Posterior cingulate gyrus (tissue), 11 donors: ENCODE measurements at places on chromosomes 16 and 17.

- no peak for DNase-seq
Observed at GRCh38 chr16:54342966-54343365, 56.4 kb upstream of the IRX3 start.

DNA sequence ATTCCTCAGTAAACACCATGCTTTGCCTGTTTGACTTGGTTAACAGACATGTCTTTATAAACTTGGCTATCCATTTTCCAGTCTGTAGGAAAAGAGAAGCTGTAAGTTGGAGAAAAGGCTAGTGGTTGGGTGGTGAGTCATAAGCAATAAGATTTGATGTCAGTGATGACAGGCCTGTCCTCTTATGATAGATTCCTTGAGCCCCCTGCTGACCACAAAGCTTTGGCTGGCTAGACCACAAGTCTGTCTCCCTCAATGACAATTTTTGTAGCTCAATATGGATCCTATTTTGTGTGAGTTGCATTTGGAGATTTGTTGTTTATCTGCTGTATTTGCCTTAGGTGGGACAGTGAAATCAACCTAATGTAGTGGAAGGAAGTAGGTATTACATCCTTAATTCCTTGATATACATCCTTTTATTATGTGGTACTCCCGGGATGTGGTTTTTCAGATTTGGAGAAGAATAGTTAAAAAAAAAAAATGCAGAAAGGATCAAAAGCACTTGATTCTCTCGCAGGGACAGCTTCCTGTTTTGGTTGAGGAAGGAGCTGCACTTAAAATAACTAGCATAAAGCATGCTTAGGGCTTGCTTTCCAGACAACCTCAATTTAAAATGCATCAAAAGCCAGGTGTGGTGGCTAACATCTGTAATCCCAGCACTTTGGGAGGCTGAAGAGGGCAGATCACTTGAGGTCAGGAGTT is 67.4 kb downstream of the SIAH1 start:
- DNase-seq = no peak

DNA sequence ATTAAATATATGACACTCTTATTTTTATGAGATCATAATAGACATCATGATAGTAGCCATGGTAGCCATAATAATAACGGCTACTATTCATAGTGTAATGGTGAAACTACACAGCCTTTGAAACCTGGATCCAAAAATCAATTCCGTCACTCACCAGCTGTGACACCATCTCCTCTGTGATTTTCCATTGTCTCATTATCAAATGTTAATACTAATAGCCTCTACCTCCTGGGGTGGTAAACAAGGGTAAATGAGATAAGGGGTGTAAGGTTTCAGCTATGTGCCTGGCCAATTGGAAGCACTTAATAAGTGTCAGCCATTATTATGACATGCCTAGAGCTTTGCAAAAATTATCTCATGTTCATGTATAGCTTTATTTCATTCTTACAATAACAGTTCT is 88.6 kb downstream of the CACNG3 start:
- DNase-seq = no peak

GRCh38 chr17:78289802-78290363 is 58.5 kb downstream of the TMEM235 start:
- DNase-seq = peak; percentile 70

DNA sequence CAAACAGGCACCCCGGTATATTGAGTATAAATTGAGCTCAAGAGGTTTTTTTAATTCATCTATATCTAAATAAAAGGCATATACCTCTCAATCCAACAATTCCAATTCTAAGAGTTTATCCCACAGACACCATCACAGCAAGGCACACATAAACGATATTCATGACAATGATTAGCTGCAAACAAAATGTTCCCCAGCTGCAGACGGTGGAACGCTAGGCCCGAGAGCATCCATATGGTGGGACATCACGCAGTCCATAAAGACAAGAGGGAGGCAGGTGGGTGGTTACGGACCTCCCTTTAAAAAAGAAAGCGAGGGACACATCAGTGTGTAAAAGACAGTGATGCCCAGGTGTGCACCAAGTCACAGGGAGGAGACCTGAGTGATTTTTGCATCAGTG is 28.1 kb downstream of the MEAK7 start:
- DNase-seq = peak; percentile 35

DNA sequence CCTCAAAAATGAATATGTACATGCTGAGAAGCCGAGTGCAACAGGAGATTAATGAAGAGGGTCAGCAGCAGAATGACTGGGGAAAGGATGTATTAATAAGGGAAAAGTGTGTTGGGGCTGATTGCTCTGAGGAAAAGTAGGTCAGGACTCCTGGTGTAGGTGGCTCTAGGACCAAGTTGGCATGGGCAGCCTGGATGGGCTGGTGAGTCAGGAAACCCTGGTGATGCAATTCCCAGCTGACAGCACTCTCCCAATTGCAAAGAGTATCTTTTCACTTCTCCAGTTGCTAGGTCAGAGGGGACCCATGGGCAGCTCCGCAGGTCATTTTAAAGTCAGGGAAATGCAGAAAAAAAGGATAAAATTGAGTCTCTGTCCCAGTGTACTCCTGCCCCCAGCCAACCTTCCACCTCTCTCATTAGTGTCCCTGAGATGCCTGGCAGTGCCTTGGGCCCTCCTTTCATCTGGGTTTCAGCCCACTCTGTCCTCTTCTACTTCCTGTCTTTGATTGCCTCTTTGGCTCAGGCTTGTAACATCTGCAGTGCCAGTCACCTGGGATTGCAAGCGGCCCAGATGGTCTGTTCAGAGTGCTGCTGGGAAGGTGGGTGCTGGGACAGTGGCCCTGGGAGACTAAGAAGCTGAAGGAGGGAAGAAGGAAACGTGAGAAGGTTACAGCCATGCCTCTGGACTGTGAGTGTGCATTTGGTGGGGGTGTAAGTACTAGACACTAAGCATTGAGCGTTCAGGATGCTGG is 2177.2 kb downstream of the TP53TG3F start:
- no peak for DNase-seq

DNA sequence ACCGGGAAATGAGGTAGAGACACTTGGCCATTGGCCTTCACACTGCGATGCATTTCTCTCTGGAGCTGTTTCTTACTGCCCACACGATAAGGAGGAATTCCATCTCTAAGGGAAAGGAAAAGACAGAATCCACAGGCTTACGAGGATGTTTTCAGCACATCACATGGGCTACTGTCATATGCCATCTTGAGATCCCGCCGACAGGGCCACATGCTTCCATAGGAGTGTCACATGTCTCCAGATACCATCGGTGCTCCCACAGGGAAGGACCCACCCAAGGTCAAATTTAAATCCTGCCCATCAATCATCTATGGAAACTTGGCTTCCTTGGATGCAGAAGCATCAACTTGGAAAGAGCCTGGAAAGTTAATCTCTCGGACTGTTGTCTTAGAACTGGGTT is 20.0 kb downstream of the AXIN2 start:
- no peak for DNase-seq

- DNase-seq = no peak
Observed at GRCh38 chr17:80969674-80970043, 22.0 kb upstream of the CHMP6 start.

- no peak for DNase-seq
Observed at GRCh38 chr16:23174622-23175021, 7.9 kb upstream of the SCNN1G start.

DNA sequence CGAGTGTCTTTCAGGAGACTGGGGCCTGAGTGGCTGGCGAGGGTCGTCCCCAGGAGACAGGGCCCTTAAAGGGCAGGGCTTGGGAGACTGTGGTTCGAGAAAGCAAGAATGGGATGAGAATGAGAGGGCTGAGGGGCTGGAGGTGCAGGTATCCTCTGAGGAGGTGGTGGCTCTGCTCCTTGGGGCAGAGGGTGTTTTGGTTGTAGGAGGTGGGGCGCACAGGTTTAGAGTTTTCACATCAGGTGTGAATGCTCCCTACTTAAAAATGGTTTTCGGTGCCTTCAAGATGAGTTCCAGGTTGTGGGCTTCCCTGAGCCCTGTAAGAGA is 430 bp downstream of the BCAS3 start:
- DNase-seq = no peak

DNA sequence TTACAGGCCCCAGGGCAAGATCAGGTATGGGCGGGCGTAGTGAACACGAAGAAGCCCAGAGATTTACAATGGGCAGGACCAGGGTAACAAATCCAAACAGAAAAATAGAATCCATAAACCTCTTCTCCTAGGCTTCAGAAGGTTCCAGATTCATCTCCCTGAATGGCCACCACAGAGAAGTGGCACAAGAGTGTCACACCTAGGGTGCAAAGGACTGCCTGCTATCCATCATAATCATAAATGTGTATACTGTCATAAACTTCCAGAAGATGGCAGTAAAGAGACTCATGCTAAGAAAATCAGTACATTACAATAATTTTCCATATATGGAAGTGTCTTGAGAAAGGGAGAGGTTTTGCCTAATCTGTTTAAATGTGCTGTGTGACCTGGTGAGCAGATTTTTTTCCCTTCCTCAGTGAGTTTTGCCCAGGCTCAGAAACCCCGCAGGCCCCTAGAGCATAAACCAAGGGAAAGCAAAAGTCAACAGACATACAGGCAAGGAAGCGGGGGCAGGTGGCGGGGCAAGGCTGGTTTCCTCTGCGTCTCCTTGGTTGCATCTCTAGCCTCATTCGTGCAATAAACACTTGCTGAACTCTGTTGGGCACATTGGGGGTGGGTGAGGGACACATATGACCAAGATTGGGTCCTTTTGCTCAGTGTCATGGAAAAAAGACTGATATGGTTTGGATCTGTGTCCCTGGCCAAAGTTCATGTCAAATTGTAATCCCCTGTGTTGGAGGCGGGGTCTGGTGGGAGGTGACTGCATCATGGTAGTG is 92.0 kb upstream of the CDH5 start:
- DNase-seq = no peak

- no peak for DNase-seq
Observed at GRCh38 chr17:67515490-67516083, 138.5 kb downstream of the PITPNC1 start.

DNA sequence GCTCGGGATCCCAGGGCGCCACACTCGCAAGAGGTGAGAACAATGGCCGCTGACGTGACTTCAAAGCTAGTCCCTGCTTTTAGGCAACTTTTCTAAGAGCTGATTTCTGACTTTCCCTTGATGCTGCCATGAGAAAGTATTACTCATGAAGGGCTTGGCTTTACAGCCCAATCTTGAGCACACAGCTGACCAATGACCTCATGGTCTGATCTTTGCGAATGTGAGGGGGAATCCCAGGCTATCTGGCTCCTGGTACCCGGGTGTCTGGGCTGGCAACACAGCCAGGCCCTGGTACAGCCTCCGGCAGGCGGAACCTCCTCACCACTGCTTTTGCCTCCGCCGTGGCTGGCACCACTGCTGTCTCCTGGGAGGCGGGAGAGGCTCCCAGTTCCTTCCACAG is 17.5 kb downstream of the NDUFAF8 start:
- no peak for DNase-seq

DNA sequence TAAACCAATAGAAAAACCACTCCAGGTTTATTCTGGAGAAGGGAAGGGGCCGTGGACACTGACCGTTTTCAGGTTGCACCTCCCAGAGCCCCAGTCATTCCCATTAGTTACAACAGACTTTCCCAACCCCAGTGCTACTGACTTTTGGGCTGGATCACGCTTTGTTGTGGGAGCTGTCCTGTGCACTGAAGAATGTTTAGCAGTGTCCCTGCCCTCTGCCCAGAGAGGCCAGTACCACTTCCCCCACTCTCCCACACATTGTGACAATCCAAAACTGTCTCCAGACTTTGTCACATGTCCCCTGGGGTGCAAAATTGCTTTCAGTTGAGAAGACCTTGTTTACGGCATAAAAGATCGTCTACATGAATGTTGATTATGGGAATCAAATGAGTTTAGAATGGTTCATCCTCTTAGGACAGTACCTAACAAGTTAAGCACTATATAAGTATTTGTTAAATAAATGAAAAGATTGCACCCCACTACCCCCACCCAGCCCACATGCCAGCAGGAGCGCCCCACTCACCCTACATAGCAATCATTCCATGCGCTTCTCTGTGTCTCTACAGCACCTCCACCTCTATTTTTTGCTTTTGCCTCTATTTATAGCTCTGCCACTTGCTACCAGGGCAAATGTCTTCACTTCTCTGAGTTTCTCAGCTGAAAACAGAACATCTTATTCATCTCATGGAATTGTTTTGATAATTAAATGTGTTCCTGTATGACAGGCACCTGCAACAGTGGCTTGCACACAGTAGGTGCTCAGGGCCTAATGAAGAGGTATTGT is 104.9 kb downstream of the AXIN2 start:
- no peak for DNase-seq

- DNase-seq = no peak
Observed at GRCh38 chr16:79752396-79752795, 151.9 kb upstream of the MAF start.

DNA sequence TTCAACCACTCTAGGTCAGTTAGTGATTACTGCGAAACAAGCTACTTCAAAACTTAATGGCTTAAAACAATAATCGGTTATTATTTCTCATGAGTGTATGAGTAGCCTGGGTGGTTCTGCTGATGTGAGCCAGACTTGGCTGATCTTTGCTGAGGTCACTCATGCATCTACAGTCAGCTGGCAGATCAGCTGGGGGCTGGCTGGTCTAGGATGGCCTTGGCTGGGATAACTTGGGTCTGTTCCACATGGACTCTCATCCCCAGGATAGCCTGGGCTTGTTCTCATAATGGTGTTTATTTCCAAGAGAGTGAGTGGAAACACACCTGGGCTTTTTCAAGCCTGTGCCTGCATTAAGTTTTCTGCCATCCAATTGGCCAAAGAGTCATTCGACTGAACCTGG is 13.0 kb downstream of the CCDC182 start:
- no peak for DNase-seq

GRCh38 chr17:68853439-68853838 is 101.8 kb downstream of the ABCA8 start:
- no peak for DNase-seq

GRCh38 chr17:27938864-27939263 is 45.7 kb upstream of the LYRM9 start:
- no peak for DNase-seq

- no peak for DNase-seq
Observed at GRCh38 chr16:1651974-1652312, 26.1 kb upstream of the JPT2 start.

DNA sequence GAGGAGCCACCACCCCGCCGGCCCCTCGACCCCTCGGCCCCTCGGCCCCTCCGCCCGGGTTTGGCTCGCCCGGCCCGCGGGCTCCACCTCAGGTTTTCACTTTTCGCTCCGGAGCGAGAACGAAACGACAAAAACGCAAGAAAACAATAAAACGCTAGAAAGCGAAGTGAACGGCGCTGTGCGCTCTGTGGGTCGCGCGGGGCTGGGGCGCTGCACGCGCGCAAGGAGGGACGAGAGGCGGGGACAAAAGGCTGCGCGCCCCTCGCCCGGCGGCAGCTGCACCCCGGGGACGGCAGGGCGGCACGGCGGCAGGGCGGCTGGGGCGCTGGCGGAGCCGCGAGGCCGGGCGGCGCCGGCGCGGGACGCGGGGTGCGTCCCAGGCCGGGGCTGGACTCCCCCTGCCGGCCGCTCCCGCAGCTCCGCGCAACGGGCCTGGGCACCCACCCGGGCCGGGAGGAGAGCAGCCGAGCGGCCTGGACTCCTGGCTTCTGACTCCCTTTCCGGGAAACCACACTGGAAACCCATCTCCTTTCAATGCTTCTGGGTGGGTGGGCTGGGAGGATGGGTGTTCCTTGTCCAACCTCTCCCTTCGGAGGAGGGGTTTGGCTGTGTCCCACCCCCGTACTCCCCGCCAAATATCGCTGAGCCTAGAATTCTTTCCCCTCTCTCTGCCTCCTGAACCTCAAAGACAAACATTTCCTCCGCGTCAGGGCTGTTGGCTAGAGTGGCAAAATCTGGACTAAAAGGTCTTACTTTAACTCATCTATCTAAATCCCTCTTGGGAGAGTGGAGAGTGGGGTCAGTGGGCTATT is 9.9 kb downstream of the TBX2 start:
- DNase-seq = peak; percentile 69
